Choroid plexus epithelial cell (primary cell): ENCODE measurements at places on chromosomes 1 and 21.

- no peak for DNase-seq
Observed at GRCh38 chr1:197899037-197899436, 3.4 kb upstream of the C1orf53 start.

DNA sequence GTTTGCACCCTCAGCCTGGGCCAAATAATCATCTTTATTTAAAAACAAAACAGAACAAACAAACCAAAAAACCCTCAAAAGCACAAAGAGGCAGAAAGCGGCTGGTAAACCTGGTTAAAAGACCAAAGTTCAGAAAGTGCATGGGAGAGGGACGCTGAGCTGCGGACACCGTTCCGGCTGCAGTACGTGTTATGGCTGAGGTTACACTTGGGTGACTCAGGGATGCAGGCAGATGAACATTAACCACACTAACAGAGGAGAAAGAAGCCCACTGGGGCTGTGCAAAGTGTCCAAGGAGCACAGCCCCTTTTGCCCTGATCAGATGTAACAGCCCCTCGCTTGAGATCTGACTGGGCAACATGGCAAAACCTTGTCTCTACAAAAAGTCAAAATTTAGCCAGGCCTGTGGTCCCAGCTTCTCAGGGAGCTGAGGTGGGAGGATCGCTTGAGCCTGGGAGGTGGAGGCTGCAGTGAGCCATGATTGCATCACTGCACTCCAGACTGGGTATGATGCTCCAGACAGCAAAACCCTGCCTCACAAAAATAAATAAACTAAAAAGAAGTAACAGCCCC is 28.3 kb downstream of the GPR157 start:
- peak; percentile 38 for DNase-seq

GRCh38 chr21:46461909-46462308 is 3.2 kb downstream of the DIP2A start:
- no peak for DNase-seq

DNA sequence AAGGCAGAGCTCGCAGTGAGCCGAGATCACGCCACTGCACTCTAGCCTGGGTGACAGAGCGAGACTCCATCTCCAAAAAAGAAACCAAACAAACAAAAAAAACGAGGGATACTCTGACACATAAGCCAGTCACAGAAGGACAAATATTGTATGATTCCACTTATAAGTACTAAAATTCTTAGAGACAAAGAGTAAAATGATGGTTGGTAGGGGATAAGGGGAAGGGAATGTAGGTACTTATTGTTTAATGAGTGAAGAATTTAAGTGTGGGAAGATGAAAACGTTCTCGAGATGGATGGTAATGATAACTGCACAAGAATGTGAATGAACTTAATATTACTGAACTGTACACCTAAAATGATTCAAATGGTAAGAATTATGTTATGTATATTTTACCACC is 66.7 kb upstream of the GUCA2A start:
- no peak for DNase-seq

GRCh38 chr1:193234530-193234929 is 48.1 kb upstream of the B3GALT2 start:
- no peak for DNase-seq

- DNase-seq = no peak
Observed at GRCh38 chr21:37193676-37194075, 73.5 kb downstream of the VPS26C start.

GRCh38 chr1:60224523-60224922 is 151.0 kb upstream of the C1orf87 start:
- DNase-seq = no peak

DNA sequence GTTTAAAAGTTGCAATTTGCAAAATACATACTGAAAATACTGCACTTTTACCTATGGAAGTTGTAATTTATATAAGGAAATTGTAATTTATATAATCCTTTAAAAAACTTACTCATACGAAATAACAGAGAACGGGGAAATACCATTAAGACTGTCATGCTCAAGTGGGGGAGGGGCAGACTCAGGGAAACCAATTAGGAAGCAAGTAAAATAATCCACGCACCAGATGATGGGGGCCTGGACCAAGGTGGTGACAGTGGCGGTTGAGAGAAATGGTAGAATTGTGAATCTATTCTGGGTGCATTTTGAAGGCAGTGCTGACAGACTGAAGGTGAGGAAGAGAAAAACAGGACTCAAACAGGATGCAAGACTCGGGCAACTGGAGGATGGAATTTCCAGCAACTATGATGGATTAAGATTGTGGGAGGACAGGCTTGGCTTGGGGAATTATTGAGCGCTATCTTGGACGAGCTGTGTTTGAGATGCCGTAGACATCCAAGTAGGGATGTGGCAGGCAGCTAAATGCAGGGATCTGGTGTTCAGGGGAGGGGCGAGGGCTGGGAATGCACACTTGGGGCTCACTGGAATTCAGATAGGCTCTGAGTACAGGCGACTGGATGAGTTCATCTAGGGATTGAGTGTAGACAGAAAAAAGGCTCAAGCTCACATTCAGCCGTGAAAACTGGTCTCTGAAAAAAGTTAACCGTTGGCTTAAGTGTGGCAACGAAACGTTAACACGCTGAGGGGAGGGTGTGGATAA is 977 bp downstream of the LCA5L start:
- peak; percentile 56 for DNase-seq

DNA sequence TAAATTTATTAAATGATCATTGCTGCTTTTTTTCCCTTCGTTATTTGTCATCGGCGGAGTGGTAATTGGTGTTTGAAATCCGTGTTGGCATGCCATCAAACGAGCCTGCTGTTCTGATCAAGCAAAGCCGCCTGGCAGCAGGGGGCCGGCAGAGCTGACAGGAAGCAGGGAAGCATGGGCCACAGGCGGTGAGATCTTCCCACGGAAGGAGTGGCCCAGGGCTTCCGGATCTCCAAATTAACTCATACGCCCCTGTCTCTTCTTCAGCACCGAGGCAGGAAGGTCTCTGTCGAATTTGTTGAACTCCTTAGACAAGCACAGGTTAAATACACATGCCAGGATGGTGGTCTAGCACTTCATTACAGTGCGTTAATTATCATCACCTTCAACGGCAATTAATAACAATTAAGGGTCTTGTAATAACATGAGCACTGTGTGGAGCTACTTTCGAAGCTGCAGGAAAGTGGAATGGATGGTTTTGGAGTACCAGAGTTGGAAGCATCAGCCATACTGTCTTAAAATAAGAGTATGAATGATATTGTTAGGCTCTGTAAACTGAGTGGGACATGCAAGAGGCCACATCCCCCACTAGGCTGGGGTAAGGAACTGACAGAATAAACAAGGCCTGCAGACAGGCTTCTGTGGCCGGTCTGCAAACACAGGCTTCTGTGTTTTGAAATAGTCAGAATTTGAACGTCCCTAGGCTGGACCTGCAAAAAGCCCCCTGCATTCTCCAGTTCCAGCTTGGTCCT is 199.4 kb upstream of the DAB1 start:
- peak; percentile 64 for DNase-seq

GRCh38 chr1:100622506-100622905 is 84.6 kb downstream of the GPR88 start:
- no peak for DNase-seq

DNA sequence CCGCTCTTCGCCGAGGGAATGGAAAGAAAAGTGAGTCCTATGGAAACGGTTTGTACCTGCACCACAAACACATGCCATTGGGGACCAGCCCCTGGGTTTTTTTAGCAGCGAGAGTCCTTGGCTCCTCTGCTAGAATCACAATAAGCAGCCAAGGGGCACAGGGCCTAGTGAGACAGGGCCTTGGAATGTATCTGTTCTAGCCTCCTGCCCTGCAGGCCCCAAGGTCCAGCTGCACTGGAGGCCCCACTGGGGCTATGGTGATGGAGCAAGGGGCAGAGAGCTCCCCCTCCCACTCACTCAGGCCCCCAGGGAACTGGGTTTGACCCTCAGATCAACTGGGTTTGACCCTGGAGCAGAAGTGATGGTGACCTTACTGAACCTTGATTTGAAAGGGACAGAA is 14.4 kb downstream of the SHISA4 start:
- DNase-seq = peak; percentile 60

DNA sequence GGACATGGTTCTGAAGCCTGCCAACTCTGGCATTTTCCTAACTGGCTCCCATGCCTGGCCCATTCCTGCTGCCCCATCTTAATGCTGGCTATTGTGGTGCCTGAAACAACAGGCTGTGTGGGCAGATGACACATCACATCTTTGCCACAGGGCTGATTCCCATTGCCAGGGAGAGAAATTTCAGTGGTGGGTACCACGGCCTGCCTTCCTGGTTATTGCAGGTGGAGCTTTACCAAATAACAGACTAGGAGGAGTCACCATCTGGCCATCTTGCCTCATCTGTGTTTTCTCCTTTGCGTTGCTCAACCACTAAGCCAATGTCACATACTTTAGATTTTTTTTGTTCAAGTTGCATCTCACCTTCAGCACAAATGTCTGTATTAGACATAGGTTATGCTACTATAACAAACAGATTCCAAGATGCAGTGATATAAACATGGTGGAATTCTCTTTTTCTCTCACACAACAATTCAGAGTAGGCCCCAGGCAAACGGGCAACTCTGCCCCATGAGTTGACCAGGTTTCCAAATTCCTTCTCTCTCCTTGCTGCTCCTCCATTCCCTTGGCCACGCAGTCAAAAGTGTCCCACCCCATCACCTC is 14.1 kb downstream of the CDA start:
- peak; percentile 41 for DNase-seq

DNA sequence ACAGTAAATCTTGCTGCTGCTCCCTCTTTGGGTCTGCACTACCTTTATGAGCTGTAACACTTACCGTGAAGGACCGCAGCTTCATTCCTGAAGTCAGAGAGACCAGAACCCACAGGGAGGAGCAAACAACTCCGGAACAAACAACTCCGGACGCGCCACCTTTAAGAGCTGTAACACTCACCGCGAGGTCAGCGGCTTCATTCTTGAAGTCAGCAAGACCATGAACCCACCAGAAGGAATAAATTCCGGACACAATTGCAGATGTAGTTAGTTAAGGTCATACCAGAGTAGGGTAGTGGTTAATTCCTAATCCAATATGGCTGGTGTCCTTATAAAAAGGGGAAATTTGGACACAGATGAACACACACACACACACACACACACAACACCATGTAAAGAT is 37.7 kb downstream of the VTCN1 start:
- no peak for DNase-seq
